ENCODE measurements at places on chromosomes 4 and X.

DNA sequence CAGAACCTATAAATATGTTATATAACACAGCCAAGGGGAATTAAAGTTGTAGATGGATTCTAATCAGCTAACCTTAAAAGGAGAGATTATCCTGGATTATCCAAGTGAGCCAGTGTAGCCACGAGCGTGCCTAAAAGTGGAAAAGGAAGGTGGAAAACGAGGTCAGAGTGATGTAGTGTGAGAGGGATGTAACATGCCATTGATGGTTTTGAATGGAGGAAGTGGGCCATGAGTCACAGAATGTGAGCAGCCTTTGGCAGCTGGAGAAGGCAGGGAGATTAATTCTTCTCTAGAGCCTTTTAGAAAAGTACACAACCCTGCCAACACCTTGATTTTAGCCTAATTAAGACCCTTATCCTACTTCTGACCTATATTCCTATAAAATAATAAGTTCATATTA is 149.1 kb downstream of the SLC39A8 start:
- no peak for DNase-seq

DNA sequence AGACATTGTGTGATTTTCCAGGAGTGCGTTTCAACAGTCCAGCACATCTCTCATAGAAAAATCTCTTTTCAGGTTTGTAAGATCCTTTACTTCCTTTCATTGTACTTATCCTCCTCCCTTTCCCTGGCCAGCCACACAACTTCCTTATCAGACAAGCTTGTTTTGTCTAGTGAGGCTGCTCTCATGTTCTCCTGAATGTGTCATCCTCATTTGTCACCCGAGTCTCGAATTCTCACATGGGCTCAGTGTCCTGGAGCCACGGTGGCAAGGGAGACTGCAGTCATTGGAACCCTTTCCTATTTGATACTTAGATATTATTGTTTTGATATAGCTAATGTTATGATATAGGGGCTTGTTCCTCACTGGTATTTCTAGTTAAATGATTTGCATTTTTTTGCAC is 16.9 kb downstream of the SYNPO2 start:
- no peak for DNase-seq

DNA sequence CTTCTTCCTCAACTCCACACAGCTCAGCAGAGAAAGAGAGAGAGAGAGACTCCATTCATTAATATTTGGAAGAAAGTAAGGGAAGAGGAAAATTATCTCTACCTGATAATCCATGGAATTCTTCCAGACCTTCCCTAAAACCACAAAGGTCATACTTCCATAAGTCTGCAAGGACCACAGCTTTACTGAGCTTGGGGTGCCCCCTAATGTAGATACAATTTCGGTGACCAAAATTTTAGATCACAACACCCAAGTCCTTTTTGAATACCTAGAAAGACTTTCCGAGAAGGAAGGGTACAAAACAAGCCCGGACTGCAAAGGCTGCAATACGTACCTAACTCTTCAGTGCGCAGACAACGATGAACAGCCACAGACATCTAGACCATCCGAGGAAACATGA is 523.9 kb downstream of the GLUD2 start:
- DNase-seq = no peak

DNA sequence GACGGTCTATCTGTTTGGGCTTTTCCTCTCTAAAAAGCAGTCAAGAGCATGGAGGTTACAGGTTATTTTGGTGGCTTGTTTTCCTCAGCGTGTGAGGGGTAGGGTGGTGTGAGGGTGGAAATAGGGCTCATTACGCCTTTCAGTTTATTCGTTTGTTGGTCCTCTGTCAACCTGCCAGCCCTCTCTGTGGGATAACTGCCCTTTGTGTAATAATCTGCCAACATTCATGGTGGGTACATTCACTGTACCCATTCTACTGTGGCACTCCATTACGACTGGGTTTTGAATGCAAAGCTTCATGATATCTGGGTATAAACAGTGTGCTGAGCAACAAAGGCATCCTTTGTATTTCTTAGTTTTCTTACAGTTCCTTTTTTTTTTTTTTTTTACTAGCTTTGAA is 136.4 kb downstream of the ADGRL3 start:
- no peak for DNase-seq

GRCh38 chr4:187484186-187484585 is 511.4 kb upstream of the ZFP42 start:
- DNase-seq = no peak

- DNase-seq = no peak
These were observed 9.6 kb upstream of the UVSSA start for GRCh38 chr4:1337376-1337831.

- peak; percentile 12 for DNase-seq
These were observed 2.1 kb downstream of the UCHL1 start for GRCh38 chr4:41258783-41259182.

DNA sequence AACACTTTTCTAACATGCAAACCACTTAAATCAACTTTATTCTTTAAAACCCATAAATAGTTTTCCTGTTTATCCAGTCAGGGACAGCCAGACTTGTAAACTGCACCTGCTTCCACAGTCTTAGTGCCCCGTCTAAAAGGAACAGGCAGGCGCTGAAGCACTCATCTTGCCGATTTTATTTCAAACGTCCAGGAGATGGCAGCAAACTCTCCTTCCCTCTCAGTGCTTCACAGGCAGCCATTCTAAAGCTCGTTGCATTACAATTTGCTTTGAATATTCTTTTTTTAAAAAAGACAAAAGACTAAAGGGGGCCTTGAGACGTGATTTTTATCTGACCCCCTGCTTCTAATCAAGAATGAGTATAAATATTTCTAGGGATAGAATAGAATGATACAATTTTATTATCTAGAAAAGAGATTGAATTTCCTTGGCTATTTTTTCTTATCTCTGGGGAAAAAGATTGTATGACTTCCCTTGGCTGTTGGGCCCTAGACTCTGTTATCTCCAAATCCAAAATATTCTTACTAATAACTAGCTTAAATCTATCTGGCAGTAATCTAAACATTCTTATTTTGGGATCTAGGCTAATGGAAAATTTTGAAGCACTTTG is 93.6 kb upstream of the MYOZ2 start:
- DNase-seq = no peak

- no peak for DNase-seq
These were observed 60.6 kb upstream of the GABRA2 start for GRCh38 chr4:46450556-46450955.

GRCh38 chrX:66756717-66757116 is 117.8 kb upstream of the EDA2R start:
- DNase-seq = no peak

DNA sequence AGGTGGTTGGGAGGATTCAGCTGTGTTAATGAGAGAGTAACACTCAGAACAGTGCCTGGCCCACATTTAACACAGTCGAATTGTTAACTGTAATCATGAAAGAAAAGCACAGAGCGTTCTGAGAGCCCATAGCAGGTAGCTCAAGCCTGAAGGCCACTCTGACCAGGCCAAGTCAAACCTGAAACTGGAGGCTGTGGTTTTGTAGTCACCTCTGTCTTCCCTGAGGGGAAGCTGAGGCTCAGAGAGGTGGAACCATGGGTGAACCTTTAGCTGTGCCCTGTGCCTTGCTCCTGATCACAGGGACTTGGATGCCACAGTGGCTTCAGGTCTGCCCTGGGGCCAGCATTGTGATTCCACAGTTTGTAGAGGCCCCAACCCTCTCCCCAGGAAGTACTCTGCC is 16.6 kb upstream of the UBA1 start:
- DNase-seq = no peak

DNA sequence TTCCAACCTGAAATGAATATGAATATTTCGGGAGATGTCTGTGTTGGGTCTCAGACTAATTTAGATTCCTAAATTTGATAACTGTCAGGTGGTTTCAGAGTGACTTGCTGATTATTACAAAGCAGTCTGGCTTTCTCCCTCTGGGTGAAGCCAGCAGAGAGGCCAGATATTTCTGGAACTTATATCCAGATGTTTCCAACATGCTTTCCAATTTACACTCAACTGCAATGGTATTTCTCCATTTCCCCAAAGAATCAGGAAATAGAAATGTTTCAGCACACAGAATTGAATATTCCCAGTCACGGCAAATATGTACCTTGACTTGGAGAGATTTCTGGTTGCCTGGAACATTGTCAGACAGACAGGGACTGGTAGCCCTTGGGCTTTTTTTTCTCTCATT is 48.5 kb upstream of the EGFL6 start:
- no peak for DNase-seq

DNA sequence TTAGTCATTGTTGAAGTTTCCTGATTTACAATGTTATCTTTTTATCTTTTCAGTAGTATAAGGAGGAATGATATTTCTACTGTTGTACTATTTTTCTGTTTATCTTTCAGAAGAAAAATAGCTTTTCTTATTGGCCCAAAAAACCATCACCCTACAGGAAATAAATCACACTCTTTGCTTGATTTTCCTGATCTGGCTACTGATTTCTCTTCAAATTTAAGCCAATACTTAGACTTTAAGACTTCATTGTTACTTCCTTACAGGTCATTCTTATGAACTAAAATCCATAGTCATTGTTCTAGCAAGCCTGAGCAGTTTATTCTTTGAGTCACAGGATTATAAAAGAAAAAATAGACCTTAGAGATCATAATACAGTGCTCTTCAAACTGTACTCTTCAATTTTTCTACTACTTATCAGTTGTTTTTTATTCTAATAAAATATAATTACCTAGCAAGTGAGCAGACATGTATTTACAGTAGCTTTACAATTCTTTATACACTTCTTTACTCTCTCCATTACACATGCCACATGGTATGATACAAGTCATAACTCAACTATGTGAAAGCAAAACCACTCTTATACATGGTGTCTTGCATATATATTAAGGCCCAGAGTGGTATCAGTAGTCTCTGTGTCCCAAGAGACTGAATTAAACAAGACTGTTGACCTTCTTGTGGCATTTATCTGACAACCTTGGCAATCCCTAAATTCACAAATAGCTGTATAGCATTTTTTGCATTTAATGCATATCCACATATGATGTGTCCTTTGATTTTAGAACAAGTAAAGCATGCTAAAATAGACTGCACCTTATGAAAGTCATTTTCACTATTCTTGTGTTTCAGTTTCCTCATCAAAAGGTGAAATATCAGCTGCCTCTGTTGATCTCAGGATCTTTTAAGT is 47.9 kb downstream of the TET2 start:
- DNase-seq = no peak

DNA sequence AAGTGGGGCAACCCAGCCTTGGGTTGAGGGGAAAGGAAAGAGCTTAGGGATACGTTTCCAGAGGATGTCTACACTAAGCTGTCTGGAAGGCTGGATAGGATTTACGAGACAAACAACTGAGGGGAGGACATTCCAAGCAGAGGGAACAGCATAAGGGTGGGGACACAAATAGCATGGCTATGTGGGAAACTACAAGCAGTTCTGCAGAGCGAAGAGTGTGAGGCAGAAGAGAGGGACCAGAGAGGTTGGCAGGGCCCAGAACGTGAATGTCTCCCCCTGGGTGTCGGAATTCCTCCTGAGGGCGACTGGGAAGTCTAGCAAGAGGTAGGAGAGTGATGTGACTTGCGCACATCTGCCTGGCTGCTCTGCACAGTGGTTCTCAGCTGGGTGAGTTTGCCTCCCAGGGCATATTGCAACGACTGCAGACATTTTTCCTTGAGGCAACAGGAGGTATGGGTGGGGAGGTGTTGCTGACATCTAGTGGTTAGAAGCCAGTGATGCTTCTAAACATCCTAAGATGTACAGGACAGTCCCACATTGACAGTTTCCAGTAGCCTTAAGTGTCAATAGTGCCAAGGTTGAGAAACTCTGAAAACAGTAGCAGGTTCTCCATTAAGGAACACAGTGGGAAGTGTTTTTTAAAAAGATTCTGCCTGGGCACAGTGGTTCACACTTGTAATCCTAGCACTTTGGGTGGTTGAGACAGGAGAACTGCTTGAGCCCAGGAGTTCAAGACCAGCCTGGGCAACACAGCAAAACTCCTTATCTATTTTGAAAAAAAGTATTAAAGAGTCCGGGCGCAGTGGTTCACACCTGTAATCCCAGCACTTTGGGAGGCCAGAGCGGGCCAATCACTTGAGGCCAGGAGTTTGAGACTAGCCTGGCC is 9.2 kb downstream of the NDUFA1 start:
- no peak for DNase-seq

Data from nucleus accumbens (tissue), 56 donors.